Upper lobe of right lung (tissue), 1 donor: ENCODE measurements at places on chromosomes 7 and 10. TPM values are rescaled to one million over a fixed set of nuclear protein-coding genes. Genes with fewer than 3 reads are reported as not detected.

- no peak for DNase-seq
These were observed 219.3 kb downstream of the WDR11 start for GRCh38 chr10:121070275-121071070.

DNA sequence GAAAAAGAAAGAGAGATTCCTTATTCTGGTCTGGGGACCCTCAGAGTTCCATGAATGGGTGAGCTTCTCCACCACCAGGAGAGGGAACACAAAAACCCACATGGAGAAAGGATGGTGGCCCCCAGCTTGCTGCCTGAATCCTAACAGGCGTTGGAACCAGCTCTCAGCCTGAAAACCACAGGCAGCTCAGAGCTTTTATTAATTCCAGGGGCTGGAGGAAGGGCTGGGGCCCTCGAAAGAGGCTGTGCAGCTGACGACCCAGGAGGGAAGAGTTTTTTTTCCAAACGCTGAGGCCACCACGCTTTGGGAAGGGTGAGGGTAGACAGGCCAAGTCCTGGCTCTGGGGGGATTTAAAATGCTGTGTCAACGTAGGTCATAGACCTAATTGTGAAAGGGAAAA, 10.8 kb upstream of the ELN start:
- DNase-seq = no peak

DNA sequence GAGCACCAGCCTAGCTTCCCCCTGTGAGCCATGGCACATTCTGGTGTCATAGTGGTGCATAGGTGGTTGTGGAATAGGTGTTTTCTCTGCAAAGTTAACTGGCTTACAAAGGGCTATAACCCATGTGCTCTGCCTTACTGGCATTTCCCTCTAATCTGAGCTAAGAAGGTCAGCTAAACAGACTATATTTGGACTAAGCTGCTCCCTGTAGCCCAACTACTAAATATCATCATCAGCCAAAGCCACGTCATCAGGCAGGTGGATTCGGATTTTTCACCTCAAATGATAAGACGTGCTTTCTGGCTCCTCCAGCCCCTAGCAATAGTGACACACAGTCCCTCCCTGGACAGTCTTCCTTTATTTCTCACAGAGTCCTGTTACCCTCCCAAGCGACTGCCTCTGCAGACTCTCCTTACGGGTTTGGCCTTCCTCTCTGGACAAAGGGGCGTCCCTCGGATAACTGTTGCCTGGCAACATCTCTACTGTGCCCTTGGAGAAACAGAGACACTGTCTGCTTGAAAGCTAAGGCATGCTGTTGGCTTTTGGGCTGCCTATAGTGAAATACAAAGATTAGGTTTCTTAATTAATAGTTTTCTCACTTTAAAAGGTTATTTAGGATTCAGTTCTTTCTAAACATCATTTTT, 9.1 kb downstream of the SLC13A4 start:
- no peak for DNase-seq

The SND1 gene
- 150 TPM for total RNA-seq

The KCNMA1 gene
- 26.3 TPM for total RNA-seq
